Right atrium auricular region (tissue), 2 donors: ENCODE measurements at places on chromosomes 3 and 15. TPM values are rescaled to one million over a fixed set of nuclear protein-coding genes. Genes with fewer than 3 reads are reported as not detected.

Gene VWA5B2
- total RNA-seq: not detected

Gene GRIP2
- 7.1 TPM for total RNA-seq

Gene IL12A
- total RNA-seq: 3.9 TPM

Gene FGD5
- 18.8 TPM for total RNA-seq

Gene KCNMB2
- total RNA-seq: 2.8 TPM

Gene CORO2B
- 6.0 TPM for total RNA-seq
